Occipital lobe (tissue), 3 donors: ENCODE measurements at places on chromosomes 7 and 10.

- no peak for DNase-seq
These were observed 38.3 kb upstream of the PDCD4 start for GRCh38 chr10:110833234-110833940.

DNA sequence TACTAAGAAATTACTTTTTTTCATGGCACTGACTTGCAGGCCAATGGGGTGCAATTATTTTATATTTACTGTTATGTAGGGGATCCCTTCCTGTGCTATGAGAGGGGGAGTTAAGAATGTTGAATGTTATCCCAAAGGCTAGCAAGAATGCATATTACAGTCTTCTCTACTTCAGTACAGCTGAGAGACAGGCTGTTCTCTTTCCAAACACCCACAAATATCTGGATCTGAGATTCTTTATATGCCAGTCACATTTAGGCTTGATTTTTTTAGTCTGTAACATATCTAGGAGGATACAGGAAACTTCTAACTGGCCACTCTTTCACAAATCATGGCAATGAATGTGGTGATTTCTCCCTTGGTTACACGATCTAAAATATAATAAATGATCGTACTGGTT is 266.4 kb upstream of the FZD8 start:
- DNase-seq = no peak

DNA sequence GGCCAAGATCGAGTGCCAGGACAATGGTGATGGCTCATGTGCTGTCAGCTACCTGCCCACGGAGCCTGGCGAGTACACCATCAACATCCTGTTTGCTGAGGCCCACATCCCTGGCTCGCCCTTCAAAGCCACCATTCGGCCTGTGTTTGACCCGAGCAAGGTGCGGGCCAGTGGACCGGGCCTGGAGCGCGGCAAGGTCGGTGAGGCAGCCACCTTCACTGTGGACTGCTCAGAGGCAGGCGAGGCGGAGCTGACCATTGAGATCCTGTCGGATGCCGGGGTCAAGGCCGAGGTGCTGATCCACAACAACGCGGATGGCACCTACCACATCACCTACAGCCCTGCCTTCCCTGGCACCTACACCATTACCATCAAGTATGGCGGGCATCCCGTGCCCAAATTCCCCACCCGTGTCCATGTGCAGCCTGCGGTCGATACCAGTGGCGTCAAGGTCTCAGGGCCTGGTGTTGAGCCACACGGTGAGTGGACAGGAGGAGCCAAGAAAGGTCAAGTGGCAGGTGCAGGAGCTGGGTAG is 14.6 kb downstream of the FLNC start:
- no peak for DNase-seq

GRCh38 chr7:2777898-2778535 is 66.1 kb downstream of the GNA12 start:
- no peak for DNase-seq

- DNase-seq = no peak
These were observed 16.7 kb downstream of the SLIT1 start for GRCh38 chr10:97169063-97169462.

GRCh38 chr10:89494575-89494974 is 40.8 kb downstream of the SLC16A12 start:
- DNase-seq = no peak

DNA sequence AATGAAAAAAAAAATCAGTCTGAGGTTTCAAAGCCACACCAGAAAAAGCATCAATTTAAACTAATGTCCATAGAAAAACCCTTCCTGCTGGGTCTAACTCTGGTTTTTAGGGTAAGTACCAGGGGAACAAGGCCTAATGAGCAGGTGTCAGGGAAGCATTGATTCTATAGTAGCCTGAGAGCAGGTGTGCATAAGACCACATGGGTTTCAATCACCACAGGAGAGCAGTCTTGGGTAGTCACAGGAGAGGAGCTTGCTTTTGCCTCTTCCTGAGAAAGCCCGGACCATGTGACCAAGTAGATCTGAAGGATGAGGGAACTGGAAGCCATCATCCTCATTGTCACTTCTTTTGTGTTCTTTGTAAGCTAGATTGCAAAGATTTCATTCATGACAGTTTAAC is 66.3 kb upstream of the AGK start:
- no peak for DNase-seq

DNA sequence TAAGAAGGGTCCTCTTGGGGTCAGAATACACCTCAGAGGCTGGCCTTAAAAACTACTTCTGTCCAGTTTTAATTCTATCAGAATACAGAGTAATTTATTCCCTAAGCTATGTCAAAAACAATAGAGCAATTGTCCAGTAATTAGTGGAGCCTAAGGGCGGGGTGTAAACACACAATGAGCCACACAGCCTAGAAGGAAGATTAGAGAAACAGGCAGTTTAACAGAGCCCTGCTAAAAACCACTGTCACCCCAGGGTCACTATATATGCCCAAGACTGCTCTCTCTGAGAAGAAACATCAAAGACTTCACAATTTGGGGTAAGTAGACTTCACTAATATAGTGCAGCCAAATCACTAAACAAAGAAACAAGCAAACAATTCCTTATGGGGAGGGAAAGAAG is 27.2 kb upstream of the WNT2 start:
- DNase-seq = no peak

DNA sequence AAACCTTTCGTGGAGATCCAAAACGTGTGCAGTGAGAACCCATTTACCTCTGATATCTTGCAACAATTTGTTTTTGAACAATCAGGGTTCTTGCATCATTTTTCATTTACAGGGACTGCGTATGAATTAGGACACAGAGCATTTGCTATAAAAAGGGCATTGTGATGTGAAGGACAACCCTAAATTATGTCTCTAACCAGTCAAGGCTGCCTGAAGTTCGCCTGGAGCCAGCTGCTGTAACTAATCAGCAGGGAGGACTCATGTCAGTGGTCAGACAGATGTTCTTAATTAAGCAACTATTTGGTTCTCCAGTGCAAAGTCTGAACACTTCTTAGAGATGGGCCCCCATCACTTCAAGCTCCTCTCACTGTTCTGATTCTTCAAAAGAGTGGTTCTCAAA is 674.8 kb downstream of the KCNMA1 start:
- DNase-seq = no peak

GRCh38 chr7:145884716-145885514 is 231.7 kb upstream of the CNTNAP2 start:
- DNase-seq = no peak

- DNase-seq = no peak
These were observed 5.4 kb downstream of the VWC2 start for GRCh38 chr7:49778731-49779270.

DNA sequence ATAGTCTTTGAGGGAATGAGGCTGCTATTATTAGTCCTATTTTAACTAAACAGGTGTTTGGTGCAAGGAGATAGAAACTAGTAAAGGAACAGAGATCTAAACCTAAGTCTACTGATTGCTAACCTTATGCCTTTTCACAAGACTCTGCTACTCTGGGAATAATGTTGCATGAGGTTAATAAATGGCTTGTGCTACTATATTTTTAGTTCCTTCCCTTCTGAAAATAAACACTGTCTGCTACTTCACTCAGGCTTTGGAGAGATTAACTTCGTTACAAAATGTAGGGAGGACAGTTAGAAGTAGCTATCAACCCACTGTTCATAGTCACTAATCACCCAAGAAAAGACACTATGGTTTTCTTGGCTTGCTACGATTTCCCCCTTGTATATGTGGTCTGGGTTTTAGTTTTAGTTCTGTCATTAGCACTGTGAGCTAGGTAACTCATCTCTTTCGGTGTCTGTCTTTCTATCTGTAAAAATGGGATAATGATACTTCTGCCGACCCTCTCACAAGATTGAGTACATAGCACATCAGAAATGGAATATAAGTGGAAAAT is 296.2 kb downstream of the LRRTM3 start:
- no peak for DNase-seq

- no peak for DNase-seq
These were observed 31.2 kb upstream of the COMTD1 start for GRCh38 chr10:75266945-75267344.

DNA sequence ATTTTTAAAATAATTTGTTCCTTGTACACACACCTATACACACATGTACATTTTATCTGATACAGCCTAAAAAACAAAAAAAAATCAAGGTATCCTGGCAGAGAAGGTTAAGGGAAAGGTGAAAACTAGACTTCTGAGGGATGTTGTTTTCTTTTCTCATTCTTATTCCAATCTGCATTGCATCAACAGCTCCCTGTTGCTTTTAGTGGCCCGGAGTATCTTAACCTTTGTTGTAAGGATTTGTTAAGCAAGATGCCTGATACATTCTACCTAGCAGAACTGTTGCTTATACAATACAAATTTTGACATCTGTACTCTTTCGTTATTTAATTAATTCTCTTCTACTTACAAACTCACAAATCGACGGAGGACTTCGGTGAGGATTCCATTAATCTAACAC is 167.4 kb downstream of the GNAI1 start:
- DNase-seq = no peak

DNA sequence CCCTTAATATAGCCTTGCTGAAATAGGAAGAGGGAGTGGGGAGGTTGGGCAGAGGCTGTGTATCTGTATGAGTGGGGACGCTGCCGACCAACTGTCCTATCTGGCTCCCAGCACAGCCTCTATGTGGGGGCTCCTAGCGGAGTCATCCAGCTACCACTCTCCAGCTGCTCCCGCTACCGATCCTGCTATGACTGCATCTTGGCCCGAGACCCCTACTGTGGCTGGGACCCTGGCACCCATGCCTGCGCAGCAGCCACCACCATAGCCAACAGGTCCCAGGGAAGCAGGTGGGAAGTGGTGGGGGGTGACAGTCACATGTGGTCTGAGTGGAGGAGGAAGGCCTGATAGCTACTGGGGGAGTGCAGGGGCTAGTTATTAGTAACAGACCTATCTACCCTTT is 6.6 kb downstream of the MRPL43 start:
- no peak for DNase-seq

DNA sequence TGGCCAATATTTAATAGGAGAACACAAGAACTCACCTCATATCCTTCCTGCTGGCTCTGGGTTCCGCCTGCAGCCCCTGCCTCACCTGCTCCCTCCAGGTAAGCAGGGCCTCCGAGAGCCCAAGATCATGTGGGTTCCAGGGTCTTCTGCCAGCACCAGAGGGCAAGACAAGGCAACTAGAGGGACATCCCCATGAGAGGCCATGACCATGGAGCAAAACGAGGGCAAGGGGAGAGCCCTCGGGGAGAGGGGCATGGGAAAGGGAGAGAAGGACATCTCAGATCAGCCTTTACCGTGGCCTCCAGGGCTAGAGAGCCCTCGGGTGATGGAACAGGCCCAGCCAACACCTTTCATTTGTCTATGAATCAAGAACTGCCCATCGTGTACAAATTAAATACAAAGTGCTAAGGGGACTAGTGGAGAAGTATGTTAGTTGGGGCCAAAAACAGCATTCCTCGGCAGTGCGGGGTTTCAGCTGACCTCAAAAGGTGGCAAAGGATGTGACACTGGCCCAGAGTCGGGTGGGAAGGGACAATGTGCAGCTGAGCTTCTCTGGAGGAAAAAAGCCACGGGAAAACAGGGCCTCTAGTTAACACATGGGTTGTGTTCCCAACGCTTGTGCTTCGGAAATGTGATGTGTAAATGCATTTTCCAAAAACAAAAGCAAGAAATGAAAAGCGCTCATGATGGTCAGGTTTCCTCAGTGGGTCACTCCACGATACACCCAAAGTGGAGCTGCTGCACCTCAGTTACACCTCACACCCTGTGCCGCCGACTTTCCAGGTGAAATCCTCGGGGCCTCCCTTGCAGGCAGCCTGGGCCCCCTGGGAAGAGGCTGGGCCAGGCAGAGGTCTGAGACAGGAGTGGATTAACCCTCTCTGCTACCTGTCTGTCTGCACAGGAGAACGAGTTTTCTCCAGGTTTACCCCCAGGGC is 2.0 kb downstream of the AOC1 start:
- DNase-seq = no peak

DNA sequence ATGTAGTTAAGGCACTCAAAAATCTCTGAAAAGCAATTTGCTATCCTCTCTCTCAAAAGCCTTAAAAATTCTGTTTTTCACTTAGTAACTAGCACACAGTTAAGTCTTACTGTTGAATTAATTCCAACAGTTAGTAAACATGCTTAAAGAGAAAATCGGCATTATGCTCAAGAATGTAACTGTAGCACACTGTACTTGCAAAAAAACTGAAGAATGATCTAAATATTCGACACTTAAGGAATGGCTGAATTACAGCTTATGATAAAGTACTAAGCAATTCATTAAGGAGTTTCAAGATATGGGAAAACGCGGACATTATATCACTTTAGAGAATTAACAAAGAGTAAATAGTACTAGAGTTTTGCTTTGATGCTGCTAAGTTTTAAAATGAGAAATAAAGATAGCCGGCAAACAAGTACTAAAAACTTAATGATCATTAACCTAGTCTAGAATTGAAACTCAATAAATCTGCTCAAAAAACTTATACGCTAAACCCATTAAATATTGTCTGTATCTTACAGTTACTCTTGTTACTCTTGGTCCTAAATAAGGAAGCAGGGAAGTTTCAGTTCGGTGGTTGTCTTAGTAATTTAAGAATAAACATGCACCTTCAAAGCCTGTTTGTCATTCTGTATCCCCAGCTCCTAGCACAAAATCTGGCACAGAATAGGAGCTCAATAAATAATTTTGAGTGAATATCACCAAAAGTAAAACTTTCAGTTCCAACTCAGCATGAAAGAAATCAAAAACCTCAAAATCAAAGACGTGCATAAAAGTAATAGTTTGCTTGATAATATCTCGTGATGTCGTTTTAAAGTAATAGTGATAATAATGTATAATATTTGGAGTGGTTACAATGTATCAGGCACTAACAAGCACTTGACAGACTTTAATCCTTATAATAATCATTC is 1.2 kb downstream of the TRDMT1 start:
- DNase-seq = no peak

GRCh38 chr10:69636273-69636575 is 6.2 kb downstream of the FAM241B start:
- DNase-seq = no peak

- DNase-seq = no peak
These were observed 265.3 kb upstream of the HABP2 start for GRCh38 chr10:113287592-113287991.

DNA sequence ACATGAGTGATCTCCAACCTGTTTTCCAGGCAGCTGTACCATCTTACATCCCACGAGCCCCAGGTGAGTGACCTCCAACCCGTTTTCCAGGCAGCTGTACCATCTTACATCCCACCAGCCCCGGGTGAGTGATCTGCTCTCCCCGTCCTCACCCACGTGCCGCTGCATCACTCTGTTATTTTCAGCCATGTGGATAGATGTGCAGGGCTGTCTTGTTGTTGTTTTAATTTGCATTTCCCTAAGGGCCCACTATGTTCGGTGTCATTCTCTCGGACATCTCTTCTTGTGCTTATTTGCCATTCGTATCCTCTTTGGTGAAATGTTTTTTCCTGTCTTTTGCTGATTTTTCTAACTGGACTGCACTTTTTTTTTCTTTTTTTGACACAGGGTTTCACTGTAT is 17.9 kb upstream of the LARP4B start:
- DNase-seq = no peak
